ENCODE measurements at places on chromosomes 5 and 9.

GRCh38 chr5:61617995-61618525 lies 286.0 kb downstream of the ZSWIM6 start:
- no peak for DNase-seq

DNA sequence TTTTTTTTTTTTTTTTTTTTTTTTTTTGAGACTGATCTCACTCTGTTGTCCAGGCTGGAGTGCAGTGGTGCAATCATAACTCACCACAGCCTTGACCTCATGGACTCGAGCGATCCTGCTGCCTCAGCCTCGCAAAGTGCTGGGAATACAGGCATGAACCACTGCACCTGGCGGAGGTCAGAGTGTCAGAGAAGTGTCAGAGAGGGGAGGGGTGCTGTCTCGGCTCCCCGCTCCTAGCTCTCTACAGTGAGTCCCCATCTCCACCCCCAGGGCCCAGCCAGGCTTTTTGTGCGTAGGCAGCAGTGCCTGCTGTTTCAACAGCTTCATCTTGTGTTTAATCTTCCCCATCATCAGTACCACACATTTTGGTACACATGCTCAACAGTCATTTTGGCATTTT lies 38.3 kb downstream of the SAR1B start:
- no peak for DNase-seq

DNA sequence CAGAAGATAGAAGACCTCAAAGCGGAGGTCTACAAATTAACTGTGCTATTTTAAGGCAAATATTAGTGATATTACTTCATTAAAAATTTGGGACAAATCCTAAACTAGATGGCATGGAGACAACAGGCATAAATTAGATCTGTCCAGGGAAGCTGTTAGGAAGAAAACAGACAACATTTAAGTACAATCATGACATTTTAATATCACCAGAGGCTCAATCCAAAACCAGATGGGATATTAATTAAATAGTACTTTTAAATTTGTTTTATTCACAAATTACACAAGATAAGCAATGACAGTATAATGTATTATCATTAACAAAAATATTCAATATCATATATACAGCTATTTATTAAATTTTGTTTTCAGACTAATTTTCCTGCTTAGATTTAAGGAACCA lies 161.1 kb downstream of the AP3B1 start:
- no peak for DNase-seq

DNA sequence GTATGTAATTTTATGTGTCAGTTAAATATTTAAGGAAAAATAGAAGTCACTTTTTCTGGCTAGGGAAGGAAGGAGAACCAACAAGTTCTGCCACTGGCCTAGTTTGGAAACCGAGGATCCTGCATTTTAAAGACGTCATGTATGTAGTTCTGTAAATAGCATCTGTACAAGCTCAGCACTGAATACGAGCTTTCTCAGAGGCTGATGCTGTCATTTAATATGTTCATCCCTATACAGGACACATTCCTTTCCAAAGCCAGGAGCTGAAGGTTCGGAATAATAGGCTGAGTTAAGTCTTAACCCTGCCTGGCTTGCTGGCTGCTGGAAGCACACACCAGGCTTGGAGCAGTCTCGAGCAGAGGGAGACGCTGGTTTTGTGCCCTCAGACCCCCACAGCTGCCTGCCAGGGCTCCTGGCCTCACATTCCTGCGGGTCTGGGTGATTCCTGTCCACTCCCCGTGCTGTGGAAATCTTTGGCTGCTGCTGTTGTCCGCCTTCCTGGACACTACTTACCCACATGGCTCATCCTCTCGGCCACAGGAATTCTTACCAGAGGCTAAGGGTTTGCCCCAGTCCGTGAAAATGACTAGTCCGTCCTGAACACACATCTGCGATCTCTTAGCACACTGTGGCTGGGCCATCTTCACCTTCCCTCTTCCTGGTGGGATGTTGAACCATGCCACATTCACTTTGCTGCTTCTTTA lies 36.6 kb downstream of the SLC46A2 start:
- no peak for DNase-seq

DNA sequence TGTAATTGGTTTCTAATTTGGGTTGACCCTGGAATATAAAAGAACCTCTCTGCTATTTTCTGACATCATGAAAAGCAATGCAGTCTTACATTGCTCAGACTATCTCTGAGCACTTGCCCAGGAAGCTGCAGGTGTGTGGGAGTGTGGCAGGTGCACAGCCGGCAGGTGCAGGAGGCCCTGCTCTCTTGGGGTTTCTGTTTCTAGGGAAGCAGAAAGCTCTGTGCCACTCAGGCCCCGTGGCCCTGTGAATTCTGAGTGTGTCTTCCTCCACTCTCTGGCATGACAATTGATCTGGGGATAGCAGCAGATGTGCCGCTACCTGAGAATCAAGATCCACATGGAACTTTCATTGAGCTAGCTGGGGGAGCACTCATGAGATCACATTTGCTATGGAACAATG lies 45.7 kb upstream of the IRX2 start:
- no peak for DNase-seq

- no peak for DNase-seq
These were observed 21.5 kb downstream of the VAV2 start for GRCh38 chr9:133970581-133971058.

- peak; percentile 67 for DNase-seq
These were observed 10.8 kb upstream of the FOXD1 start for GRCh38 chr5:73459366-73459765.

- DNase-seq: no peak
These were observed 205.7 kb upstream of the TBCA start for GRCh38 chr5:77981820-77982219.

GRCh38 chr9:117160254-117160653 lies 254.6 kb downstream of the ASTN2 start:
- DNase-seq: no peak

DNA sequence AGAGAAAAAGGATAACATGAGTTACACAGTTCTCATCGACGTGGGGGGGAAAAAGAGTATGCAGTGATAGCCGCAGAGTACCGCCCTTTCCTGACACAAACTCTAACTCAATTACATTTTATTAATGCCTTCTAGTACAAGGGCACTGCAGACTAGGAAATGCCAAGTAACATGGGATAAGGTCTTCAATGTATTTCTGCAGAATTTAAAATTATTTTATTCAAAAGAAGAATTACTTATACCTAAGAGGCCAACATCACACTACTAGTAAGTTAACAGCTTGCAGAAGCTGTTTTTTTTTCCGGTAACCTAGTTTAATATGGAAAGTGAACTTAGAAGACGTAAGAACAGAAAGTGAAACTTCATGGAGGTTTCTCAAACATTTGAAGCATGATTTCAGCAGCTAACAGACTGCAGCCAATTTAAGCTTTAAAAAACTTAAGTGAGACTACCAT lies 3.9 kb downstream of the SETX start:
- no peak for DNase-seq

DNA sequence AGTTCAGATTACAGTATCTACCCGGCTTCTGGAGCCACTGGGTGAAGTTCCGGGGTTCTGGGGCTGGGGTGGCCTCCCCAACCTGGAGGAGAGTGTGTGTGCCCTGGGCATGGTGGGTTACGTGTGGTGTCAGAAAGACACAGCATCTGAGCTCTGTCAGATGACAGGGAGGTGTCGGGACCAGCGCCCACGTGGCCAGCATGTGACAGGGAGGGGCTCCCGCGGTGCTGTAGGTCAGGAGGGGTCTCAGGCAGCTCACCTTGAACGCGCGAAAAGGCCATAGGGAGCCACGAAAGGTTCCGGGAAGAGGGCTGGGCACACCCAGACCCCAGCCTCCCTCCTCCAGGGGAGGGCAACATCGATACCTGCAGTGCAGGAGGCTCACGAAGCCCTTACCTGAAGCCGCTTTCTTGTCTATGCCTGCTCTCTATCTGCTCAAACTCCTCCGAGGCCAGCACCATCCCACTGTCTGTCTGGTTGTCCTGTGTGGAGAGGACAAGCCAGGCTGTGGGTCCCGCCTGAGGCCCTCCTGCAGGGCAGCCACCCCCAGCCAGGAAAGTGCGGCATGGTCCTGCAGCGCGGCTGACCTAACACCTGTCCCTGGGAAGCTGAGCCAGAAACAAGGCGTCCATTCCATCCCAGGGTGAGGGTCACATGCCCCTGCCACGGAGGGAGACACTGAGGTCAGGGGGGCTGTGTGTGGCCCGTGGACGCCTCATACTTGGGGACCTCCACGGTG lies 17.4 kb upstream of the SCGB3A1 start:
- no peak for DNase-seq

DNA sequence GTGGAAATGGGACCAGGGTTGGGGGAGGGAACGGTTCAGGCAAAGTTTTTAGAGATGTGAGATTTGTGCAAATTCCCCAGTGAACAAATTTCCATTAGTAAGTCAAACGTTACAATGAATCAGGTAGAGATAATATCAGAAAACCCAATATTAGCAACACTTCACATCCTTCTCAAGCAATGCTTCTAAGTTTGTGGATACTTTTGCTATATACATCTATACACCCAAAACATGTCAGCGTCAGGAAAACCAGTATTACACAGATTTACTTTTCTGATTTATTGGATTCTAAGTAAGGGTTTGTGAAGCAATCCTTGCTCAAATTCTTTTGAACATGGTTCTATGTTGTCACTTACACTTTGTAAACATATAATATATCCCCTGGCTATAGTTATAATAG lies 6.5 kb downstream of the ALDH1A1 start:
- DNase-seq: no peak

DNA sequence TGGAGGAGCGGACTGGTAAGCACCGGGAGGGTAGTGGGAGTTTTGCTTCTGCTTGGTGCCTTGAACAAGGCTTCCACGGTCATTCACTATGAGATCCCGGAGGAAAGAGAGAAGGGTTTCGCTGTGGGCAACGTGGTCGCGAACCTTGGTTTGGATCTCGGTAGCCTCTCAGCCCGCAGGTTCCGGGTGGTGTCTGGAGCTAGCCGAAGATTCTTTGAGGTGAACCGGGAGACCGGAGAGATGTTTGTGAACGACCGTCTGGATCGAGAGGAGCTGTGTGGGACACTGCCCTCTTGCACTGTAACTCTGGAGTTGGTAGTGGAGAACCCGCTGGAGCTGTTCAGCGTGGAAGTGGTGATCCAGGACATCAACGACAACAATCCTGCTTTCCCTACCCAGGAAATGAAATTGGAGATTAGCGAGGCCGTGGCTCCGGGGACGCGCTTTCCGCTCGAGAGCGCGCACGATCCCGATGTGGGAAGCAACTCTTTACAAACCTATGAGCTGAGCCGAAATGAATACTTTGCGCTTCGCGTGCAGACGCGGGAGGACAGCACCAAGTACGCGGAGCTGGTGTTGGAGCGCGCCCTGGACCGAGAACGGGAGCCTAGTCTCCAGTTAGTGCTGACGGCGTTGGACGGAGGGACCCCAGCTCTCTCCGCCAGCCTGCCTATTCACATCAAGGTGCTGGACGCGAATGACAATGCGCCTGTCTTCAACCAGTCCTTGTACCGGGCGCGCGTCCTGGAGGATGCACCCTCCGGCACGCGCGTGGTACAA lies 556 bp downstream of the PCDHGC3 start:
- DNase-seq: peak; percentile 78

- DNase-seq: peak; percentile 25
These were observed 81.9 kb downstream of the MAP1B start for GRCh38 chr5:72189146-72189545.

GRCh38 chr9:123472862-123473614 lies 117.0 kb downstream of the CRB2 start:
- no peak for DNase-seq

DNA sequence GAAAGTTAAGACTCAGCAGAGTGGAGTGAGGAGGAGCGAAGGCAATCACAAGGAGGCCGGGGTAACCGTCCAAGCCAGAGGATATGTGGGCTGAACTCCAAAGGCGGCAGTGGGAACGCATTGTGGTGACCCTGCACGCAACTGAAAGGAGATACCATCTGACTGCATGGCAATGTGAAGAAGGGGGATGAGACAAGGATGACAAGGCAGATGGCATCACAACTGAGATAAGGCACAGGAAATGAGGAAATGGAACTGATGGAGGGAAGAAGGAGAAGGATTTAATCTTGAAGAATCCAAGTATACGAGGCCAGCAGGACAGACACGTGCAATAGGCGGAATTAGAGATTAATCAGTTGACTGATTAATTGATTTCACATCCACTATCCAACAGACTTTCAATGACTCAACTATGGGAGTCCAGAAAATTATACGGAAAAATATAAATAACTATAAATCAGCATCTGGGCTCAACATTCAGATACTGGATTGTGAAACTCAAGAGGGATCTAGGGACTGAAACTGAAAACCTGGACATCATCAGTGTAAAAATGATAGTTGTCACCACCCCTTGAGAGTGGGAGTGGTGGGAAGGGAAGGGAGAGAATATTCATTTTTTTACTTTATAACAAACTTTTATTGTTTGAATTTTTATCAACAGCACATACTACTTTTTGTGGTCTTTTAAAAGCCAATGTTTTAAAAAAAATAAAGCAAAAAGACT lies 86.1 kb downstream of the ARL15 start:
- DNase-seq: no peak

- no peak for DNase-seq
These were observed 15.6 kb upstream of the CKS2 start for GRCh38 chr9:89295400-89295799.

DNA sequence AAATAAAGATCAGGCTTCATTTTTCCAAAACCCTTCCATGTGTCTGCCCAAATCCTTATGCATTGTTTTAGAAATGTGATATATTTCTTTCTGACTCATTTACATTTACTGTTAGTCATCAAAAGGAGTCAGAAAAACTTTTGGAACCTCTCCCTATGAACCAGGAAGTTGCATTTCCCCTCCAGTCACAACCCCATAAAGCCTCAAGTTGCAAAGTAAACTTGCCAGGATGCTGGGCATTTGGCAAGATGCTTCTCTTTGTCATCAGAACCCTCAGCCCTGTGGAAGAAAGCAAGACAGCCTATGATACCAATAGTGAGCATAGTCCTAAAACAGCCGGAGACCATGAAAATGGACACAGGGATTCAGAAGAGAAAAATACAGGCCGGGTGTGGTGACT lies 84.2 kb downstream of the MUSK start:
- DNase-seq: peak; percentile 94

DNA sequence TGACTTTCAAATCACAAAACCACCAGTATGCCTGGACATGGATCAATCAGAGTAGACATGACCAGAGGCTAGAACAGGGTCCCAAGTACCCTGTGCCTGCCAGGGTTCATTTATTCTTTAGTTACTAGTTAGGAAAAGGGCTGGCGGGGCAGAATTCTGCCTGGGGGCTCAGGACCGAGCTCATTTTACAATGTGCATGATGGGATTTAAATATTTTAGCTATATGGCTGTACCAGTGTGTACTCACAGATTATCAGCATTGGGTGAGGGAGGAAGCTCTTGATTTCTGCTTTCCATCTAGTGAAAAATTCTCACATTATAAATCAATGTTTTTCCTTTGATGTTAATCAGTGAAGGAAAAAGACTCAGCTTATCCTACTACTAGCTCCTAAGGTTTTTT lies 1511.1 kb downstream of the EFNA5 start:
- DNase-seq: no peak

DNA sequence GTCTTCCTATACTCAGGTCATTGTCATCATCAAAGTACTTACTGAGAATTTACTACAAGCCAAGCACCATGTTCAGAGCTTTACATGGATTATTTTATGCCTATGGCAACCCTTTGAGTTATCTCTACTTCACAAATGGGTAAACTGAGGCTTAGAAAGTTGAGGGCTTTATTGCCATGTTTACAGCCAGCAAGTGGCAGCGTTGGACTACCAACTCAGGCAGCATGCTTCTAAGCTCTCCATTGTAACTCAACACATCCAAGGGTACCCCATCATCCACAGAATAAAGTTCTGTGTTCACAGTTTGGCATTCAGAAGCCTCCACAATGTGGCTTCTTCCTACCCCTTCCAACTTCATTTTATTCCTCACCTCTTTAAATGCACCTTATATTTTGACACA lies 422.6 kb upstream of the GRIA1 start:
- DNase-seq: no peak

- DNase-seq: no peak
These were observed 330.6 kb downstream of the ASTN2 start for GRCh38 chr9:117084221-117084620.

GRCh38 chr5:151094030-151094851 lies 13.4 kb upstream of the TNIP1 start:
- no peak for DNase-seq
